Heart left ventricle (tissue), 16 donors: ENCODE measurements at places on chromosomes 4 and X. TPM values are rescaled to one million over a fixed set of nuclear protein-coding genes. Genes with fewer than 3 reads are reported as not detected.

Gene COL4A6
- total RNA-seq = 14.0 TPM

- H3K4me3 ChIP-seq = no peak overlapping the region
- H3K27me3 ChIP-seq = no peaks in the 10 kb centered on the region
- DNase-seq = no peak
- no peaks in the 10 kb centered on the region for H3K4me1 ChIP-seq
- H3K27ac ChIP-seq = no peak overlapping the region
Measured at GRCh38 chr4:165462009-165462408, 83.2 kb downstream of the CPE start.

Gene BMP3
- total RNA-seq = not detected

GRCh38 chrX:72539822-72540221 lies 32.8 kb downstream of the HDAC8 start:
- no peak overlapping the region for H3K4me3 ChIP-seq
- no peaks in the 10 kb centered on the region for H3K4me1 ChIP-seq
- no peak for DNase-seq
- H3K36me3 ChIP-seq = no peaks in the 10 kb centered on the region

GRCh38 chr4:81257816-81258215 lies 42.8 kb upstream of the PRKG2 start:
- DNase-seq = no peak
- H3K27ac ChIP-seq = no peak overlapping the region
- no peaks in the 10 kb centered on the region for H3K27me3 ChIP-seq

GRCh38 chr4:33959519-33959918 lies 2284.8 kb downstream of the ARAP2 start:
- H3K27ac ChIP-seq = no peak overlapping the region
- H3K27me3 ChIP-seq = no peaks in the 10 kb centered on the region
- H3K36me3 ChIP-seq = no peaks in the 10 kb centered on the region
- H3K4me1 ChIP-seq = no peaks in the 10 kb centered on the region
- no peak for DNase-seq

DNA sequence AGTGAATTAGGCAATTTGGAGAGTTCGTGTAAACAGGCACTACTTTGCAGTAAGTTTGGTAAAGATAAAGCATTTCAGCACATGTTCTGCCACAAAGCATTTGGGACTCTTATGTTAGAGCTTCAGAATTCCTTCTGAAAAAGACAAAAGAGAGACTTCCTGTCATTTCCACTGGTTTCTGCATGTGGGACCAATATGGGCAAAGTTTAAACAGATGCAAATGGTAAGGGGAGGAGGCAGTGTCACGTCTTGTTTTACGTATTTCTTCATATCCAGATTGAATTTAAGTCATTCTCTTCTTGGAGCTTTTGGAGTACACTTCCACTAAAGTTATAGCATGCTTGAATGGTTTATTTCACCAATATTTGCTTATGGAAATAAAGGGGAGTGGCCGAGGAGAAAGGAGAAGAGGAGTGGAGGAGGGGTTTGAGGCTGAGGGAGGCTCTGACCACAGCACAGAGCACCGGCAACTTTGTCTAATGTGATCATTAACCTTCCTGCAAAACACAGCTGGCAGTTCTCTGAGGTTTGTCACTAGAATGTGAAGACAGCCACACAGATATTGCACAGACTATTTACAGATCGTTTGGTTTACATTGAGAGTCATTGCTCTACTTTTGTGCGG lies at the start of gene APELA:
Gene APELA (plus strand): TSS at position 479 of the 625 bp plus-strand sequence. CDS start 154 bp downstream, outside the sequence.
- DNase-seq = no peak
- H3K36me3 ChIP-seq = no peaks in the 10 kb centered on the region
- H3K4me1 ChIP-seq = no peaks in the 10 kb centered on the region

DNA sequence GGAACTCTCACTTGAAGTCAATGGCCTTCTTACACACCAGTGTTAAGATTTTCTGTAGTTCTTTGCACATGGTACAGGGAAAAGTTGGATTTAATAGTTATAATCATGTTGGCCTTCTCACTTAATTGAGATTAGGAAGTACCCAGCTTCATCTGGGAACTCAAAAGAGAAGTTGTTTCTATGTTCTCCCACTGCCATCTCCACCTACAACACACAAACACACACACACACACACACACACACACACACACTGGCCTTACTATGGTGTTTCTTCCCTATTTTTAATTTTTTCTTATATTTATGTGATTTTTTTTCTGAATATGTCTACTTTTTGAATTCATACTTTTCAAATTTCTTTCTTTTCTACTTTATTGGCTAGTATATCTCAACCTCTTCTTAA lies 10.0 kb upstream of the CHIC2 start:
- H3K27me3 ChIP-seq = no peaks in the 10 kb centered on the region
- DNase-seq = no peak
- H3K4me3 ChIP-seq = no peak overlapping the region
- no peak overlapping the region for H3K27ac ChIP-seq

DNA sequence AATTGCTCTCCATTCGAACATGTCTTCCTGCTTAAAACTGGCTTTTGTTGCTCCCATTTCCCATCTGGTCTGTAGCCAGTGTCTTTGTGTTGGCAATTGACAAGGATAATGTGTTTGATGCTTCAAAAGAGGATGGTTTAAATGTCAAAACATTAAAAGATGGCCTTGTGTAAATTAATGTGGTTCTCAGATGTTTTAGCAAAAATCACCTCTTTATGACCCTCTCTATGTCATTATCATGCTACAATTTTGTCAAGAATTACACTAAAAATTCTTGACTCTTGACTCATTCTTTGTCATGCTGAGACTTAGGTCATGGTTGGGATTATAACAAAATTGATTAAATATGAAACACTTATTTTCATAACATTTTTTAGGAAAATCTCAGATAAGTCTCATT lies 47.4 kb downstream of the TMEM131L start:
- no peaks in the 10 kb centered on the region for H3K36me3 ChIP-seq
- DNase-seq = no peak
- no peaks in the 10 kb centered on the region for H3K27me3 ChIP-seq
- H3K4me1 ChIP-seq = peaks cover 30% of the 10 kb centered on the region
- peak overlapping the region; percentile 10 for H3K27ac ChIP-seq

Gene ABCG2
- 4.0 TPM for total RNA-seq

GRCh38 chr4:98434816-98435215 lies 173.6 kb downstream of the RAP1GDS1 start:
- no peak overlapping the region for H3K27ac ChIP-seq
- no peak overlapping the region for H3K4me3 ChIP-seq

Gene EFHC2
- 8.6 TPM for total RNA-seq

DNA sequence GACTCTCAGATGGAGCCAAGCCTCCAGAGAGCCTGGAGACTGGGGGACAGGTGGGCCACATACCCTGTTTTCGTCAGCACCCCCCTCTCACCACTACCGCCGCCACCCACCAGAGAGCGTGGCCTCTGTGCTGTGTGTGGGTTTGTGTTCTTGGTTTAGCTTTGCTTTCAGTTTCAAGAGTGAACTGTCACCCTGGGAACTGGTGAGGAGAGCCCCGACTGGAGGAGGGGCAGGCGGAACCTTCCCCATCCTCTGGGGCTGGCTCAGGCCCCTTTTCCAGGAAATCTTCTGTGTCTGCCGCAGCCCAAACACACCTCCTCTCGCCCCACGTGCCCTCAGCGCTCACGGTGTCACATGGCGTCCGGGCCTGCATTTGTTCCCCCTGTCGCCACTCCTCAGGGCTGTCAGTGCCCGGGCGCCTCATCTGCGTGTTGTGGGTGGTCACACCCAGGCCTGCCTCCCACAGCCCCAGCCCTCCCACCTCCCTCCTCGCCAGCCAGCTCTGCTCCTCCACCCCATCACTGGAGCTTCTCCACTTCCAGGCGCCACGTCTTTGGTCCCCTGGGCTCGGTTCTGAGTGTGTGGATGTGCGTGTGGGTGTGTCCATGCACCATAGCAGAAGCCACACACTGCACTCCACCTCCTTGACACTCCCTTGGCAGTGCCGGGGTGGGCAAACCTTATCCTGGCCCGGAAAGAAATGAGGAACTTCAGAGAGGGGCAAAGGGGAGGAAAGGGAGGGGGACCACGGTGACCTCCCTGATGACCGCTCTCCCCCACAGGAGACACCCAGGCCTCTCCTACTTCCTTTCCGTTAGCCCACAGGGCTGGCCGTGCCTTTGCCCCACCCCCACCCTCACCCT lies 27.8 kb downstream of the ELF4 start:
- no peak overlapping the region for H3K4me3 ChIP-seq
- peaks cover 15% of the 10 kb centered on the region for H3K4me1 ChIP-seq
- no peaks in the 10 kb centered on the region for H3K36me3 ChIP-seq
- no peaks in the 10 kb centered on the region for H3K27me3 ChIP-seq
- H3K27ac ChIP-seq = peak overlapping the region; percentile 69
- peak; percentile 49 for DNase-seq

Gene RASGEF1B
- 2.6 TPM for total RNA-seq

- peaks cover 8% of the 10 kb centered on the region for H3K36me3 ChIP-seq
- no peak overlapping the region for H3K27ac ChIP-seq
- H3K4me3 ChIP-seq = no peak overlapping the region
- no peak for DNase-seq
- no peaks in the 10 kb centered on the region for H3K4me1 ChIP-seq
- no peaks in the 10 kb centered on the region for H3K27me3 ChIP-seq
Measured at GRCh38 chr4:945274-946102, 13.2 kb downstream of the TMEM175 start.

Gene CXCL11
- total RNA-seq = not detected

- no peaks in the 10 kb centered on the region for H3K36me3 ChIP-seq
- no peak for DNase-seq
- no peaks in the 10 kb centered on the region for H3K4me1 ChIP-seq
- H3K27me3 ChIP-seq = no peaks in the 10 kb centered on the region
- H3K4me3 ChIP-seq = no peak overlapping the region
Measured at GRCh38 chrX:71458866-71459265, 74.0 kb upstream of the OGT start.

Gene MTNR1A
- total RNA-seq = not detected

GRCh38 chr4:74886484-74886883 lies 46.4 kb upstream of the PARM1 start:
- H3K36me3 ChIP-seq = no peaks in the 10 kb centered on the region
- no peaks in the 10 kb centered on the region for H3K27me3 ChIP-seq
- peaks cover 7% of the 10 kb centered on the region for H3K4me1 ChIP-seq
- no peak overlapping the region for H3K4me3 ChIP-seq
- no peak overlapping the region for H3K27ac ChIP-seq
- no peak for DNase-seq

- no peak overlapping the region for H3K27ac ChIP-seq
- DNase-seq = no peak
- H3K4me3 ChIP-seq = no peak overlapping the region
- H3K36me3 ChIP-seq = no peaks in the 10 kb centered on the region
Measured at GRCh38 chr4:148563684-148564083, 121.5 kb upstream of the NR3C2 start.

GRCh38 chrX:105658136-105658535 lies 164.2 kb upstream of the NRK start:
- H3K27ac ChIP-seq = no peak overlapping the region
- no peaks in the 10 kb centered on the region for H3K27me3 ChIP-seq
- no peak overlapping the region for H3K4me3 ChIP-seq

GRCh38 chr4:75248770-75249407 lies 265.3 kb downstream of the RCHY1 start:
- H3K27ac ChIP-seq = no peak overlapping the region
- H3K27me3 ChIP-seq = no peaks in the 10 kb centered on the region
- no peaks in the 10 kb centered on the region for H3K36me3 ChIP-seq
- no peaks in the 10 kb centered on the region for H3K4me1 ChIP-seq

DNA sequence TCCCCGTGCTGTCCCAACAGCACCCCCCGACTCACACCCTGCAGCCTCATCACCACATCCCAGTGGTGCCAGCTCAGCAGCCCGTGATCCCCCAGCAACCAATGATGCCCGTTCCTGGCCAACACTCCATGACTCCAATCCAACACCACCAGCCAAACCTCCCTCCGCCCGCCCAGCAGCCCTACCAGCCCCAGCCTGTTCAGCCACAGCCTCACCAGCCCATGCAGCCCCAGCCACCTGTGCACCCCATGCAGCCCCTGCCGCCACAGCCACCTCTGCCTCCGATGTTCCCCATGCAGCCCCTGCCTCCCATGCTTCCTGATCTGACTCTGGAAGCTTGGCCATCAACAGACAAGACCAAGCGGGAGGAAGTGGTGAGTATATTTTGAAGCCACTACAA lies 5.4 kb downstream of the AMELX start:
- no peak for DNase-seq
- no peaks in the 10 kb centered on the region for H3K36me3 ChIP-seq
- no peaks in the 10 kb centered on the region for H3K27me3 ChIP-seq
- no peak overlapping the region for H3K27ac ChIP-seq
- H3K4me3 ChIP-seq = no peak overlapping the region

Gene BRS3
- total RNA-seq = not detected

GRCh38 chrX:17403972-17404371 lies 29.0 kb downstream of the NHS start:
- H3K36me3 ChIP-seq = no peaks in the 10 kb centered on the region
- no peaks in the 10 kb centered on the region for H3K27me3 ChIP-seq
- DNase-seq = no peak
- no peaks in the 10 kb centered on the region for H3K4me1 ChIP-seq
- H3K4me3 ChIP-seq = no peak overlapping the region

- no peaks in the 10 kb centered on the region for H3K4me1 ChIP-seq
- no peak overlapping the region for H3K27ac ChIP-seq
- no peaks in the 10 kb centered on the region for H3K27me3 ChIP-seq
- H3K36me3 ChIP-seq = no peaks in the 10 kb centered on the region
- H3K4me3 ChIP-seq = no peak overlapping the region
Measured at GRCh38 chrX:45385757-45386156, 185.1 kb upstream of the DIPK2B start.

DNA sequence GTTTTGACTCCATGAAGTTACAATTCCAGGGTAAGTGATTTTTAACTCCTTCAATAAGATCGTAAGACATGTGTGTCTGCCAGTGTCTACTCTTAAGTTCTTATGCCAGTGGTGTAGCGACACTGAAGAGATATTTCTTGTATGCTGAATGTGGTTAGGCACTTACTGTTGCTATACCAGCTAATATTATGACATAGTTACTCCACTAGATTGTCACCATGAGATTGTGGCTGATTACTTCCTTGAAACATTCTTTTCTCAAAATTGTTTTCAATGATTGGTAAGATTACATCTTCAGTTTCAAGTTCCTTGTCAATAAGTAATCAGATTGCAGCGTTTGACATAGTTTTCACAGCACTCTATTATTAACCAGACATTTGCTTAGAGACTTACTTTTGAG lies 60.6 kb upstream of the PAGE5 start:
- H3K4me3 ChIP-seq = no peak overlapping the region
- H3K27me3 ChIP-seq = no peaks in the 10 kb centered on the region
- H3K27ac ChIP-seq = no peak overlapping the region
- peaks cover 12% of the 10 kb centered on the region for H3K4me1 ChIP-seq
- DNase-seq = no peak
- no peaks in the 10 kb centered on the region for H3K36me3 ChIP-seq

Gene TLR1
- total RNA-seq = 2.3 TPM

Gene CPLX1
- 4.0 TPM for total RNA-seq

- no peaks in the 10 kb centered on the region for H3K36me3 ChIP-seq
- DNase-seq = no peak
- H3K27me3 ChIP-seq = no peaks in the 10 kb centered on the region
- H3K4me1 ChIP-seq = no peaks in the 10 kb centered on the region
- no peak overlapping the region for H3K27ac ChIP-seq
Measured at GRCh38 chr4:95155759-95156451, 392.9 kb downstream of the UNC5C start.

Gene SHROOM2
- total RNA-seq = 0.86 TPM

- no peaks in the 10 kb centered on the region for H3K36me3 ChIP-seq
- no peak for DNase-seq
- H3K4me3 ChIP-seq = no peak overlapping the region
- peaks cover 18% of the 10 kb centered on the region for H3K4me1 ChIP-seq
- H3K27me3 ChIP-seq = no peaks in the 10 kb centered on the region
- H3K27ac ChIP-seq = no peak overlapping the region
Measured at GRCh38 chr4:101171747-101172146, 175.6 kb downstream of the PPP3CA start.
